ENCODE measurements at places on chromosomes 5 and 9.

- no peak for DNase-seq
These were observed 478 bp upstream of the SETD9 start for GRCh38 chr5:56908942-56909293.

DNA sequence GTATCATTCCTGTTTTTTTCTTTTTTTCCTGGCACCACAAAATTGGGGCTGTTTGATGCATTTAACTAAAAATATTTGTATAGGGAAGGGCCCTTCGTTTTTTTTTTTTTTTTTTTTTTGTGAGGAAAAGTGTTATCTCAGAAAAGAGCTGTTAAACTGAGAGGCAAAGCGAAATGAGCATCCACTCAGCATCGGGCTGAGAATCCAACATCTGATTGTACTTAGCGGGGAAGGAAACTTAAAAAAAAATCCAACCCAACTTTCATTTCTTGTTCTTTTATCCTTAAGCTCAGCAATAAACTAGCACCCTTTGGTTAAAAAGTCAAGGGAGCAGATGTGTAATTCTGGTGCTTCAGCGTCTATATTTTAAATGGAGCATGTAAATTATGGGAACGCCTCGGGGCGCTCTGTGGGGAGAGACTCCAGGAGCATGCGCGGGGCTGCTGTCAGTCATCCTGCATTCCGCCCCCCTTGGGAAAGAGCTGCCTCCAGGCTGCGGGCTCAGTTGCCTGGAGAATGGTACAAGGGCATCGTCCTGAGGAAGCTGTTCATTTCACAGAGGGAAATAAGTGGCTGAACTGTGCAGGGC lies 33.3 kb downstream of the DMRT2 start:
- peak; percentile 77 for DNase-seq

DNA sequence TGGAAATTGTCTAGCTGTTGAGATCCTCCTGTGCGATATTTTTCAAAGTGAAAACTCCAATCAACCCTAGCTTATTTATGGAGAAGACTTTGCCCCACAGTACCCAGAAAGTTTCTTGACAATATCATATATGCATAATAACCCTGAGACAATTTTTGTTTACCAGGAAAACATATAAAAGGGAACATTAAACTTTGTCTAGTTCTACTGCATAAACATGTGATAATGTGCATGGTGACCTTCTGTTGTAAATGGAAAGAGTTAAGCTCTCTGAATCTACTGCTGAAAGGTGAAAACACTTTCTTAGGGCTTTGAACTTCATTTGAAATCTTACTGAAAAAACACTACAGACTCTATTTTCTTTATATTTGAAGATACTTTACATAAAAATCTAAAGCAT lies 32.2 kb upstream of the CDKN2B start:
- no peak for DNase-seq

- no peak for DNase-seq
These were observed 645.2 kb upstream of the RGMB start for GRCh38 chr5:98128271-98128670.

GRCh38 chr5:133222040-133222439 lies 170.2 kb downstream of the HSPA4 start:
- no peak for DNase-seq

DNA sequence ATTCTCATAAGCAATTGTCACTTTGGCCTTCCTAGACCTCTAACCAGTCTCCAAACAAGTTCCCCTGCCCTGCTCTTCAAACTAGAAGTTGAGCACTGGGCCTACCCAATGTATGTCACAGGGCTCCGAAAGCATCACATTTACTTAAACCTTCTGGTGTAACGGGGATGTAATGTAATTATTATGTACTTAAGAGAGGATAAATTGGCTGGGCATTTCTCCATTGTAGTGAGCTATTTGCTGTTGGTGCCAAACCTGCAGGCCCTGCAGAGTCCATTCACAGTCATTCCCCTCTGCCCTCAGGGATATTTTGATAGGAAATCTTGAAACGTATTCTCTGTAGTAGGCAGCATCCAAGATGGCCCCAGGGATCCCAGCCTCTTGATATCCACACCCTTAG lies 64.2 kb upstream of the GNE start:
- no peak for DNase-seq

- DNase-seq: no peak
These were observed 14.4 kb upstream of the HRCT1 start for GRCh38 chr9:35891646-35892045.

GRCh38 chr5:81632679-81633078 lies 118.2 kb downstream of the SSBP2 start:
- DNase-seq: no peak

GRCh38 chr5:41414598-41414997 lies 95.8 kb downstream of the PLCXD3 start:
- no peak for DNase-seq

DNA sequence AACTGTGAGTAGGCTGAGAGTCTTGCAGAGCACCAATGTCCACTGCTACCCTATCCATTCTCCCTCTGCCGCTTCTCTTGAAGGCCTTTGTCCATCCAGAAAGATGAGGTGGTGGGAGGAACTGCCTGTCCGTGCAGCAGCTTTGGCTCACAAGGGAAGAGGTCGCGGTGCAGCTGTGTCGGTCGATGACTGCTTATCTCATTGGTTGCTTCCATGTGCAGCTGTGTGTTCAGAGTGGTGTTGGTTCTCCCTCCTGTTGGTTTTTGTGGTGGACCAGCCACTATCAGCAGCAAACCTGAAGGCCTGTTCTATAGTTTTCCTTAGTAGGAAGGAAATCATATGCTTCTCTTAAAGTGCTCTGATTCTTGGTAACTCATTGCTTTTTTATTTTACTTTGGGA lies 40.7 kb downstream of the SPTAN1 start:
- no peak for DNase-seq

- DNase-seq: no peak
These were observed 1.5 kb downstream of the RASGRF2 start for GRCh38 chr5:80961376-80962281.

DNA sequence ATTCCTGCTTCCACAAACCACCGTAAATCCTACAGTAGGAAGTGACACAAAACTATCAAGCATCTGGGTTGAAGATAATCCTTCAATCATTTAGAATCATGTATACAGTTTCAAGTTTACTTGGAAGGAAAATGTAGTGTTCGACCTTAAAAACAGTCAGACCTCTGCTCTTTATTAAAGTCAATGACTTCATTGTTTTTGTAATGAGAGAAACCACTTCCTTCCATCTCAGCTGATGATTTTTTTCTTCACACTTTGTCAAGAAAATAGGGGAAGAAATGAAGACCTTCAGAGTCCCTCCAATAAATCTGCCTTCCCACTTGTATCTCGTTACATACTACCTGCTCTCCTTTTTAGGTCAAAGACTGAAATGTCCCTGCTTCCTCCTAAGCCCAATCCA lies 30.1 kb downstream of the TUSC1 start:
- DNase-seq: no peak

GRCh38 chr9:126819482-126819881 lies 14.6 kb downstream of the ZBTB43 start:
- DNase-seq: no peak

- DNase-seq: no peak
These were observed 4.5 kb downstream of the HEMGN start for GRCh38 chr9:97933297-97933998.

DNA sequence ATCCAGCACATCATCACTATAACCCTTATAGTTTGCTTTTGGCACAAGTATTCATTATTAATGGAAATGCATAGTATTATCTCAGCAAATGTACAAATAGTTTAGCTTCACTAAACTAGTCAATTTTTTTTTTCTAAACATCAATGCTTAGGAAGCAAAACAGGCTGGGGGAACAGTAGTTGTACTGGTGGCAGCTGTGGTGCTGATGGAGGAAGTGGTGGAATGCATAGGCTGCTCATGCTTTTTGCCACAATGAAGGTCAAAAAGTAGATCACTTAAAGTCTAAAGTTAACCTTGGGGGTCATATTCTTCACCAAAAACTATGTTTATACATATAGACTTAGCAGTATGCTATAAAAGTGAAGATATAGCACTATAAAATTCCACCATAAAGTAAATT lies 36.3 kb upstream of the CDKN2B start:
- no peak for DNase-seq

DNA sequence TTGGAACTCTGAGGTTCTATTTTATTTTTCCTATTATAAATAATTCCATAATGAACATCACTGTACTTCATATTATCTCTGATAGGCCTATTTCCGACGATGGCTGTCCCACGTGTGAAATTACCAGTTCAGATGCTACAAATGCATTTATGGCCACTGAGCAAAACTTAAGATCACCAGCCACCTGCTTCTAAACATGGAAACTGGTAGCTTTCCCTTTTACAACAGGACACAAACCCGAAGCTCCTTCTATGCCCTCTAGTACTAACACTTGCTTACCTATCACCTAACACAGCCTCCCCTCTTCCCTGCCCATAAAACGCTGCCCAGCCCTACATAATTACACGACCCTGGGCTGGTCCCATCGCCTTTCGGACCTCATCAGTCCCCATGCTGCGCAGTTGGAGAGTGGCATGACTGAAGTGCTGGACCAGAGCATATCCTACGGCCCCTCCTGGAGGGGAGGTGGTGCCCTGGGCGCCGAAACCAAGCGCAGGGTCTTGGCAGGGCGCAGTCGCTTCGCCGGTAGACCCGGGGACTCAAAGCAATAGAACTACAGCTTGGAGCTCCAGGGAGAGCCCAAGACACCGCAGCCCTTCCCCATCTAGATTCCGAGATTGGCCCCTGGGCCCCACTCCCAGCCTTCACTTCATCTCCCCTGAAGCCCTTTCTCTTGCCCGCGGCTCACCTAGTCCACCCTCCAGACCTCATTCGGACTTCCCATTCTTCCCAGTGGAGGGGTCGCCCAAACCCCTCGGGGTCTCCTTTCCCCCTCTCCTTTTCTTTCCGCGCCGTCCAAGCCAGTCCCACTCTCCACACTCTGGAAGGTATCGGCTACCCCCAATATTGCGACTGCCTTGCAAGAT lies 1.0 kb upstream of the SAP30L start:
- DNase-seq: peak; percentile 8

- no peak for DNase-seq
These were observed 3.1 kb downstream of the MAN2A1 start for GRCh38 chr5:109692852-109693251.

DNA sequence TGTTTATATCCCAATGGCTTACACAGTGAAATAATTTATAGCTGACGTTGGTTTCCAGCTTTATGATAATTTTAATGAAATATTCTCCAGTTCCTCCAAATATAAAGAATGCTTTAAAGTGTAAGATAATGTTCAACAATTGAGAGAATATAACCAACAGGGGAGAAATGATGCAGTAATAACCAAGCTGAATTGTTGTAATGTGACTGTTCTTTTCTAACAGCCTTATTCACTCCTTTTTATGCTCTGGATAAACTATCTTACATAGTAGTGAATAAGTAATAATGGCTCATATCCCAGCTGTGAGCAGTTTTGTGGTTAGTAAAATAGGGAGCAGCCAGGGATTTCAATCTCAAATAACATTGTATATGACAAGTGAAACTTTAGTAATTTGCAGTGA lies 2348.7 kb upstream of the ACO1 start:
- DNase-seq: no peak

DNA sequence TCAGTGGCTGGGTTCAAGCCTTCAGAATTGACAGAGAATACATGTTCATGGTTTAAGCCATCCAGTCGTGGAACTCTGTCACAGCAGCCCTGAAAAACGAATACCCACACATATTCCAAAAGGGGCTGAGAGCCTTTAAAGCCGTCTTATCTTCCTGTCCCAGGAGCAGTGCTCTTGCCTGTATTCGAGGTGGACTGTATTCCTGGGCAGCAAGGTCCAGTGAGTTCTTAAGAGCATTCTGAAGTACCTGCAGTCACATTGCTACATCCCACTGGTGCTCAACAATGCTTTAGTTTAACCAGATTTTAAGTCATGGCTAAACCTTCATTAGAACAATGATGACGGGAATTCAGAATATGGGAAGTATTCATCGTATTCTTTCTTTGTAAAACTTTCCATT lies 380.7 kb upstream of the KLF4 start:
- DNase-seq: no peak

- DNase-seq: peak; percentile 82
These were observed 126.8 kb downstream of the EHMT1 start for GRCh38 chr9:137745541-137745991.

- DNase-seq: peak; percentile 41
These were observed 72.0 kb downstream of the KIF24 start for GRCh38 chr9:34256987-34257585.

DNA sequence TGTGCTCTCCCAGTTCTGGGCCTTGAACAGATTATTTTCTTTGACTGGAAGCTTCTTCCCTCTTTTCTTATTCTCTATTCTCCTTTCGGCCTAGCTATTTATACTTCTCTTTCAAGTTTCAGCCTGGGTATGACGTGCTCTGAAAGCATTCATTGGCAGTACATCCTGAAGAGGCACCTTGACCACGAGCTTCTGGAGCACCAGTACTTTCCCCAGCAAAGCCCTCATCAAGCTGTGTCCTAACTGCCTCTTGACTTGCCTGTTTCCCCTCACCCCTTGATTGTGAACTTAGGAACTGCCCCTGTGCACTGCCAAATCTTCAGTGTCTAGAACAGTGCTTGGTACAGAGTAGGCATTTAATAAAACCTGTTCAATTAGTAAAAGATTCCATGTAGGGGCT lies 154.9 kb downstream of the KCTD16 start:
- DNase-seq: no peak

- DNase-seq: no peak
These were observed 531.6 kb upstream of the KLF4 start for GRCh38 chr9:108021096-108021710.

All from tongue (tissue), 3 donors.